ENCODE measurements at places on chromosomes 7 and 10.

GRCh38 chr7:12898004-12898403 is 210.6 kb downstream of the ARL4A start:
- DNase-seq = no peak

DNA sequence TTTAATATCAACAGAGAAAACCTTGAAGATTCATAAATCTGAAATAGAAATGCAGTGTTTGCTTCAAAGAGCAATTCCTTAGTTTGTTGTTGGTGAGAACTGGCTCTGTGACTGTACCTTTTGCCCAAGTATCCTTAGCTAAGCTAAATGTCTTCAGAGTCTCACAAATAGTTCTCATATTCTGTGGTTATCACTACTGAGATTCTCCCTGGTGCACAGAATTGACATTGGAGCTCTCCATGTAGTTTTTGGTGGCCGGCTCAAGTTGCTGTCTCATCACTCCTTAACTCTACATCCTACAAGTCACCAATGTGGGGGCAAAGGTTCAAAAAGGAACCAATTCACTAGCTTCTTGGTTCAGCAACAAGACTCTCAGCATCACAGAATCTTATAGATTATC is 780.3 kb downstream of the LRMDA start:
- no peak for DNase-seq

DNA sequence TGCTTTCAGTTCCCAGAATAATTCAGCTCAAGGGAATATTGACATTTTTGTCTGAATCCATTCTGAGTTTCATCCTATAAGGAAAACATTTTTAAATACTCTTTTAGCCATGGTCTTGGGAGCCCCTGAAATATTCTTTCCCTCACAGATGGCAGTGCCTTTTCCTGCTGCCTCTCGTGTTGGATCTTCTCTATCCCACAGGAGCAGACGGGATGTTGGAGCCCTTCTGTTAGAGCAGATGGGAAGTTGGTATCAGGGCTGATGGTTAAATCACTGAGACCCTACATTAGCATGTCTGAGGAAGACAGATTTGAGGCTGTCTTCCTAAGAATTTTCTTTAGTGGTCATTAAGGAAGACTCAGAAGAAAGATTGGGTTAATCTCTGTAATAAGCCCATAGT is 737.8 kb downstream of the LRMDA start:
- DNase-seq = no peak

GRCh38 chr7:149261316-149261828 is 624 bp upstream of the ZNF783 start:
- no peak for DNase-seq

DNA sequence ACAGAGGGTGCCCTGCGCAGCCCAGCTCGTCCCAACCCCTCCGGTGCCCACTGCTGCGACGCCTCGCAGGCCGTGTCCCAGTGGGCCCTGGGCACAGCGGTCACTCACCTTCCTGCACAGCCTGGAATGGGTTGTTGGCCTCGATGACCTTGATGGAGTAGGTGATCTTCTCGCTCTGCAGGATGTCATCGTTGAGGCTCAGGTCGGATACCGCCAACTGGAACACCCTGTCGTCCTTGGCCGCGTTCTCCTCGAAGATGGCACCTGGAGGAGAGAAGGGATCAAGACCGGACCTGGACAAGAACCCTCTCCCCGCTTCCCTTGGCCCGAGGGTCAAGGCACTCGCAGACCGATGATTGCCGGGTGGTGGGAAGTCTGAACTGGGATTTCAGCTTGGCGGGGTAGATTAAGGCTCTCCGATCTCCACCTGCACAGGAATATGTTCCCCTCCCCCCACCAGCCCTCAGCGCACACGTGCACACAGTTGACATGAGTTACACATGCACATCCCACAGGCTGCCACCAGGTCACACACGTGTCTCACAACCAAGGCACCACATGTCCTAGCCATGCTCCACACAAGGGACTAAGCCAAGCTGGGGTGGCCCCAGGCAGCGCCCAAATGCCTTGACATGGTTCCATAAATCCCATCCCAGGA is 2.6 kb downstream of the GRID1 start:
- DNase-seq = peak; percentile 41
